CD8-positive, alpha-beta memory T cell (primary cell): ENCODE measurements at places on chromosomes 1 and 21.
A peak's percentile ranks its signal among the peaks of the same experiment; 100 is the strongest.

DNA sequence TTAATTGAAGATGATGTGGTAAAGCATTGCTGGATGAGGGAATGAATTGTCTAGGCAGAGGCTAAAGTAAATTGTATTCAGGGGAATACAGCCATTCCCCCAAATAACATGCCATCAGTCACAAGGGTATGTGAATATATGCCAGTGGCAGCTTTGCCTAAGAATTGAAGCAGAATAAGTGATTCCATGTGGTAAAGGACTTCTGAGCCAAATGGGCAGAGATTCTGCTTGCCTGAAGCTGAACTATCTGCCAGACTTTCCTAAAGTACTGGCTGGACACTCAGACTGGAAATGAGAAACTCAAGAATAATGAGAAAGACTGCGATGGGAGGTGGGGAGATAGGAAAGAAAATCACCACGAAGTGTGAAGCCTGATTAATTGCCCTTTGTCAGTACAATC, 2.4 kb downstream of the LIX1L start:
- no peaks in the 10 kb centered on the region for H3K27me3 ChIP-seq
- H3K4me3 ChIP-seq: peak overlapping the region; percentile 94
- no peak overlapping the region for H3K27ac ChIP-seq
- peaks cover 67% of the 10 kb centered on the region for H3K4me1 ChIP-seq
- no peak for DNase-seq

GRCh38 chr21:31727181-31727580, 4.7 kb downstream of the SCAF4 start:
- no peaks in the 10 kb centered on the region for H3K27me3 ChIP-seq
- no peak for DNase-seq
- peaks cover 49% of the 10 kb centered on the region for H3K4me1 ChIP-seq
- no peak overlapping the region for H3K27ac ChIP-seq
- no peaks in the 10 kb centered on the region for H3K36me3 ChIP-seq

GRCh38 chr21:44392185-44392584, 38.8 kb downstream of the TRPM2 start:
- H3K4me1 ChIP-seq: no peaks in the 10 kb centered on the region
- H3K27me3 ChIP-seq: no peaks in the 10 kb centered on the region
- no peak overlapping the region for H3K27ac ChIP-seq
- DNase-seq: no peak

DNA sequence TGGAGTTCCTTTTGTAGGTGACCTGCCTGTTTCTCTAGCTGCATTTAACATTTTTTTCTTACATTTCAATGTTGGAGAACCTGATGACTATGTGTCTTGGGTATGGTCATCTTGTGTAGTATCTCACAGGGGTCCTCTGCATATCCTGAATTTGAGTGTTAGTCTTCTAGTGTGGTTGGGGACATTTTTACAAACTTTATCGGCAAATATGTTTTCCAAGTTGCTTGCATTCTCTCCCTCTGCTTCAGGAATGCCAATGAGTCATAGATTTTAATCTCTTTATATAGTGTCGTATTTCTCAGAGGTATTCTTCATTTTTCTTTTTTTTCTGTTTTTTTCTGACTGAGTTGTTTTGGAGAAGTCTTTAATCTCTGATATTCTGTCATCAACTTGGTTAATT, 684.0 kb downstream of the NCAM2 start:
- H3K27me3 ChIP-seq: no peaks in the 10 kb centered on the region
- DNase-seq: no peak
- H3K4me3 ChIP-seq: no peak overlapping the region
- H3K4me1 ChIP-seq: no peaks in the 10 kb centered on the region
- no peaks in the 10 kb centered on the region for H3K36me3 ChIP-seq
